Amygdala (tissue), 56 donors: ENCODE measurements at places on chromosomes 11 and 22.

DNA sequence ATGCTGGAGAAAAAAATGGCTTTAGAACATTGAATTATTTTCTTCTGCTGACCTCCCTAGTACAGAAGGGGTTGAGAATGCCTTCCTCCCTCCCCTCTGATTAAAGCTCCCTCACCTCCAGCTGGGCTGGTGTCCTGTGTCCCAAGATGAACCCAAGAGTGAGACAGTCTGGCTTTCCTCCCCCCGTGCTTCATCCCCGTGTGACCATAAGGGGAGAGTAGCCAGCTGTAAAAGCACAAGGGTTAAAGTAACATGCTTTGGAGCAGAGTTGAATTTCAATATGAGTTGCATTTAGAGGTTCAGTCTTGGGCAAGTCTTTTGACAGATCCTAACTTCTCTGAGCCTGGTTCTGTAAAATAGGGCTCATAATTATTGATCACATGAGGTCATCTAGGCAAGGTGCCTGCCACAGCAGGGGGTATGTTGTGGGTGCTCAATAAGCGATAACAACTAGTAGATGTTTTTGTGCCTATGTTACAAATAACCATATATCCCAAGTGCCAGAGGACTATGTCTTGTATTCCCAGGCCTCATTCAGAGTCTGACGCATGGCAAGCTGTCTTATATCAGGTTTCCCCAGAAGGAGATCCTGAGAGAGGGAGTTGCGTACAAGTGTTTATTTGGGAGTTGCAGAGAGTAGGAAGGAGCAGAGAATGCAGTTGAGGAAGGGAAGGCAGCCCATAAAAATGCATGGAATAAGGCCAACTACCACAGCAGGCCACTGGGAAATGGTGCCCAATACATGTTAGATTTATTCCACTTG lies 4.1 kb downstream of the PRG2 start:
- DNase-seq = no peak

DNA sequence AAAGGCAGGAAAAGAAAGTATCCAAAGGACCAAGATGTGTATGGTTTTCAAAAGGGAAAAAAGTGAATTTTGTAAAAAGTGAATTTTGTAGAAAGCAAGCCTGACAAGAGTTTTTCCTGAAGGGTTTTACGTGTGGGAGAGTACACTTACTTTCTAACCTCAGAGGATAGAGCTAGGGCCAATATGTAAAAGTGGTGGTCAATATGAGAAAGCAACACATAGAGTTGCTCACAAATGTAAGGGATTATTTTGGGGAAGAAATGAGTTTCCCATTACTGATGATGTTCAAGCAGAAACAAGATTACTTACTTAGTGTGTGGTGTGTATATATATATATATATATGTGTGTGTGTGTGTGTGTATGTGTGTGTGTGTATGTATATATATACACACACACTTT lies 162.5 kb downstream of the SWAP70 start:
- no peak for DNase-seq

- DNase-seq = no peak
Measured at GRCh38 chr22:38756711-38757463, 1.1 kb upstream of the SUN2 start.

- no peak for DNase-seq
Measured at GRCh38 chr11:116991491-116991890, 106.7 kb downstream of the SIK3 start.

DNA sequence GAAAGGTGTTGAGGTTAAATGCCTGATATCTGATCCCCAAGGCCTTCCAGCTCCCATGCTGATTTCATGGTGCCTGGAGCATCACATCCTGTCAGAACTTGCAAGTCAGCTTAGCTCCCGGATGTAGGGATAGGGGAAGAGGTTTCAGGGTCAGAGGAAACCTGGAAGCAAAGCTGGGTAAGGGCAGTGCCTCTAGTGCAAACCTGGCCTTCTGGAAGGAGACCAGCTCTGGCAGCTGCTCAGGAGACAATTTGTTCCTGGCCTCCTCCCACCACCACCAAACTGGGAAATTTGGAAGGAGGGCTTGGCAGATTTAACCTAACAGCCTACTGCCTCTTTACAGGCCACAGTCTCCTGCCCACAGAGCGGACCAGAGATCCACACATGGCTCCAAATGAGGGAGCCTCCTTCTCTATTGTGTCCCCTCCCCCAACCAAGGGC lies 9.2 kb upstream of the TSKU start:
- no peak for DNase-seq

DNA sequence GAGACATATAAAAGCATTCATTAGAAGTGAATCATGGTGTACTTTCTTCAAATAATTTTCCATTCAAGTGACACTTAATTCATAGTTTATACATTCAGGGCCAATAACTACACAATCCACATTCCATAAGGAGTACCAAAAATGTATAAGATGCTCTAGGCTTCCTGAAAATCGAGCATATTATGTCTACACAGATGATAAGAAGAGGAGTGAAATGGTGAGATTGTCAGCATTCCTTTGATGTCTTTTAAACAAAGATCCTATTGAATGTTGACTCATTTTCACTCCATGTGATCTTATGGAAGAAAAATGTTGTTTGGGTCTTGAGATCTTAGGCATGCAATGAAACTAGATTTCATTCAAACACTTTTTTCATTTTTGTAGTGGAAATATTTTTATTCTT lies 843.2 kb downstream of the KCNA4 start:
- no peak for DNase-seq

GRCh38 chr22:33361581-33361980 lies 303.4 kb upstream of the SYN3 start:
- no peak for DNase-seq

DNA sequence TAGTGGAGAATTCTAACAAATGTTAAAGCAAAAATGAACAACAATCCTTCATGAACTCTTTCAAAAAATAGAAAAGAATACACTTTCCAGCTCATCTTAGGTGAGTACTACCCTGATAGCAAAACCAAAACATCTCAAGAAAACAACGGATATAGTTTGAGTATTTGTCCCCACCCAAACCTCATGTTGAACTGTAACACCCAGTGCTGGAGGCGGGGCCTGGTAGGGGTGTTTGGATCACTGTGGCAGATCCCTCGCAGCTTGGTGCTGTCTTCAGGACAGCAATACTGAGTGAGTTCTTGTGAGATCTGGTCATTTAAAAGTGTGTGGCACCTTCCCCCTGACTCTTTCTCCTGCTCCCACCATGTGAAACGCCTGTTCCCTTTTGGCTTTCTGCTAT lies 27.0 kb downstream of the NCAPD3 start:
- DNase-seq = no peak

- no peak for DNase-seq
Measured at GRCh38 chr11:24683583-24683982, 186.7 kb downstream of the LUZP2 start.

- no peak for DNase-seq
Measured at GRCh38 chr11:7677071-7677470, 3.8 kb upstream of the CYB5R2 start.

DNA sequence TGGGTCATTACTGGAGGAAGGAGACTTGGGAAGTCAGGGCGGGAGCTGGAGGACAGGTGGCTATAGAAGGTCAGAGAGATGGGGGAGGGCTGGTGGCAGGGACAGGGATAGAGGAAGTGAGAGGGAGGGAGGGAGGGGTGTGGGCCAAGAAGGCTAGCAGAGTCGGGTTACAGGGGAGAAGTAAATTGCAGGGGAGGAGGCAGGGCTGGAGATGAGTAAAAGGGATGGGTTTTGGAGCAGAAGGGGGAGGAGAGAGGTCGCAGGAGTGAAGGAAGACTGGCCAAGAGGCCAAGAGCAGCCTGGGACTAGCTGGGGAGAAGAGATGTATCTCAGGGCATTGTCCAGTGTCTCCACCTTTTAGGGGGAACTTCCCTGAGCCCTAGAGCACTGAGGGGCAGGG lies 33.0 kb downstream of the LRRC10B start:
- DNase-seq = no peak

DNA sequence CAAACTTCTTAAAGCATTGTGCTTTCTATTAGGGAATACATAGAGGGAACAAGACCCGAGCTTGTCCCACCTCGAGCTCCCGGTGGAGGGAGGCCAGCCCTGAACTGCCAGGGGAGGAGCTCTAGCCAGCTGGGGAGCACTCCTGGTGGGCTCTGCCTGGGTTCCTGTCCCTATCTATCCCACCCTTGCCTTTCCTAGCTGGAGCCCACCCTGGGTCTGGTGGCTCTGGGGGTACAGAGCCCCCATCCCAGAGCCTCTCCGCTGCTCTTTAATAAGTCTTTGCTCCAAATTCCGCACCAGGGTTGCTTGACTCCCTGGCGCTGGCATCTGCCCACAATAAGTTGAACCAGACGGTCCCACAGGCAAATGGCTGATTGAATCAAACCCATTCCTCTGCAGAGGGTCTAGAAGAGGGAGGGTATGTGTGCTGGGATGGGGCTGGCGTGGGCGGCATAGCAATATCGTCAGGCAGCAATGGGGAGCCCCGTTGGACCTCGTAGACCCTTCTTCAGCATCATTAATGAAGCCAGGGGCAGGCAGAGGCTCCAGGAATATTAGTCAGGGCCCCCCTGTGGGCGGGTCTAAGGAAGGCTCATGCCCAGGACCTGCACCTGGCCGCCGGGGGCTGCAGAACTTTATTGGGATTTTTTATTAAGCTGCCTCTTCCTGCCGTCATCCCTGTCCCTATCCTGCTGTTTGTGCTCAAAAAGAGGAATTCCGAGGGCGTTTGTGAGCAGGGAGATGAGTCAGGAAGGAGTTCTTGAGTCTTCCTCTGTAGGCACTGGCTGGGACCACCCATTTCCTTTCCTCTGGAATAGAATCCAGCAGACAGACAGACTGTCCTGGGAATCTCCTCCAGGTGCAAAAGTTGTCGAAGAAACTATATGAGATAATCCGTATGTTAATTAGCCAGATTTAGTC lies 38.5 kb upstream of the RIC3 start:
- no peak for DNase-seq

DNA sequence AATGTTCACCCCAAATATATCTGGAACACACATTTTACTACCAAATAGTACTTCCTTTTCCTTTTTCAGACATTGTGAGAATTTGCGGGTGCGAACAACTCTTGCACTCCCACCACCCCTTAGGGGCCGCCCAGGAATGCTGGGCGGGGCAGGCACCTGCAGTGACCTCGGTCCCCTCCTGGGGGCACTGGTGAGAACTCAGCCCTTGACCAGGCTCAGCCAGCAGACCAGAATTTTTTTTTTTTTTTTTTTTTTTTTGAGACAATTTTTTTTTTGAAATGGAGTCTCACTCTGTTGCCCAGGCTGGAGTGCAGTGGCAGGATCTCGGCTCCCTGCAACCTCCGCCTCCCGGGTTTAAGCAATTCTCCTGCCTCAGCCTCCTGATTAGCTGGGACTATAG lies 75.8 kb downstream of the ARHGAP8 start:
- no peak for DNase-seq

DNA sequence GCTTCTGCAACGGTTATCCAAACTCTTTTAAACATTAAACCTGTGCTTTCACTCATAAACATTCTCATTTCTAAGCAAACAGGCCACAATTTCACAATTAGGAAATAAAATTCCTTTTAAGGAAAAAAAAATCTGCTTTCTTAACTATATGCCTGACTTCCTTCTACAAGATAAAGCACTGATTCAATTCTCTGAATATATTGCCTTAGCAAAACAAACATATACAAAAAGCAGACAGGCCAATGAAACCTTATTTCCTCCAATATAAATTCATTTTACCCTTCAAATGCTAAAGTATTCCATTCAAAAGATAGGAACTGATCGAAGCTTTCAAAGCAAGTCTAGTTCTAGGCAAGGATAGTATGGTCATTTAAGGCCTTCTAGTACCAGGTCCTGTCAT lies 76.7 kb downstream of the PHF21A start:
- no peak for DNase-seq

GRCh38 chr22:26553056-26553752 lies 36.7 kb downstream of the TPST2 start:
- DNase-seq = no peak
